Naive thymus-derived CD4-positive, alpha-beta T cell (primary cell): ENCODE measurements at places on chromosomes 2 and 18. TPM values are rescaled to one million over a fixed set of nuclear protein-coding genes. Genes with fewer than 3 reads are reported as not detected.

Gene COL4A4
- total RNA-seq = not detected in 2 replicates

Gene MC4R
- not detected for total RNA-seq

Gene IL1A
- total RNA-seq = 0.22 TPM

Gene CYRIA
- 0.16 TPM for total RNA-seq

Gene SNORC
- total RNA-seq = 1.6 TPM

Gene SEH1L
- total RNA-seq = 32.7 TPM

Gene GNLY
- 6.3 TPM for total RNA-seq

Gene RAB6D
- not detected for total RNA-seq

Gene CNDP1
- 0.19 TPM in 1 of 2 replicates, not detected in the other for total RNA-seq

Gene LYG2
- not detected in 2 replicates for total RNA-seq

Gene CCDC68
- not detected in 2 replicates for total RNA-seq

Gene TMEM37
- total RNA-seq = 0.51 TPM

Gene RAD51AP2
- not detected in 2 replicates for total RNA-seq

Gene CMPK2
- total RNA-seq = 5.9 TPM

Gene SERPINB10
- 1.5 TPM for total RNA-seq

Gene VIT
- not detected for total RNA-seq

Gene PDCD1
- total RNA-seq = not detected

Gene OSR1
- not detected for total RNA-seq

Gene RGPD4
- total RNA-seq = 0.11 TPM

Gene IL1F10
- not detected for total RNA-seq

Gene WDFY1
- total RNA-seq = 46.5 TPM

Gene FOXI3
- total RNA-seq = not detected

Gene REEP1
- total RNA-seq = 0.29 TPM

Gene ALPP
- 0.24 TPM for total RNA-seq

Gene C2orf80
- not detected in 2 replicates for total RNA-seq

Gene ITPRIPL1
- 1.2 TPM for total RNA-seq

Gene SLC4A3
- total RNA-seq = not detected

Gene ST6GAL2
- total RNA-seq = not detected

Gene CCL20
- 1.4 TPM for total RNA-seq

Gene ERFE
- 0.28 and 0.31 TPM in 2 replicates for total RNA-seq

Gene GPAT2
- total RNA-seq = 4.0 TPM

Gene PTH2R
- not detected for total RNA-seq

Gene ADGRF3
- 2.6 TPM for total RNA-seq

Gene GCG
- total RNA-seq = not detected

Gene GNAL
- 0.67 TPM for total RNA-seq

Gene SCN9A
- 0.64 TPM for total RNA-seq

Gene DNAJC5G
- total RNA-seq = not detected

Gene LDLRAD4
- total RNA-seq = 62.2 TPM

Gene HRH4
- total RNA-seq = 0.19 TPM

Gene COLEC11
- total RNA-seq = not detected in 2 replicates

Gene PROKR1
- not detected in 2 replicates for total RNA-seq

Gene C1GALT1C1L
- total RNA-seq = not detected

Gene ACTG2
- total RNA-seq = not detected

Gene PARD6G
- 0.07 TPM in 1 of 2 replicates, not detected in the other for total RNA-seq

Gene FSHR
- not detected for total RNA-seq

Gene FNDC4
- total RNA-seq = not detected

Gene MTERF4
- total RNA-seq = 66.0 TPM

Gene ZNF804A
- total RNA-seq = not detected in 2 replicates

Gene ANKRD30B
- total RNA-seq = not detected

Gene UCN
- total RNA-seq = 2.5 and 3.1 TPM in 2 replicates

Gene XRCC5
- total RNA-seq = 347 and 353 TPM in 2 replicates

Gene PIKFYVE
- 33.4 TPM for total RNA-seq

Gene CCDC102B
- 4.8 TPM for total RNA-seq

Gene IL36G
- not detected for total RNA-seq
